Stomach (tissue), 19 donors: ENCODE measurements at places on chromosomes 4 and X.
A peak's percentile ranks its signal among the peaks of the same experiment; 100 is the strongest.

- DNase-seq, result no peak
These were observed 32.4 kb downstream of the SPANXN4 start for GRCh38 chrX:143058120-143058519.

- DNase-seq, result no peak
These were observed 224.6 kb downstream of the SOWAHB start for GRCh38 chr4:76673362-76673761.

DNA sequence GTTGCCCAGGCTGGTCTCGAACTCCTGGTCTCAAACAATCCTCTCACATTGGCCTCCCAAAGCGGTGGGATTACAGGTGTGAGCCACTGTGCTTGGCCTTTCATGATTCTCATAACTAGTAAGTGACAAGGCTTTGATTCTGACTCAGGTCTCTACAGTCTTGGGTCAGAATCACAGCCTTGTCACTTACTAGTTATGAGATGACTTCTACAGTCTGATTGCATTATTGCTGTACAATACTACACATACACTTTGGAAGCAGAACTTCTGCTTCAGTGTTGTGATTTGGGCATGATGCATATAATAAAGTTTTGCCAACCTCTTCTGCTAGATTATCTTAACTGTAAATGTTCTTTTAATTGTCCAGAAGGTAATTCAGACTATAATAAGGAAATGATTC lies 123.3 kb downstream of the KDM6A start:
- DNase-seq, result no peak

DNA sequence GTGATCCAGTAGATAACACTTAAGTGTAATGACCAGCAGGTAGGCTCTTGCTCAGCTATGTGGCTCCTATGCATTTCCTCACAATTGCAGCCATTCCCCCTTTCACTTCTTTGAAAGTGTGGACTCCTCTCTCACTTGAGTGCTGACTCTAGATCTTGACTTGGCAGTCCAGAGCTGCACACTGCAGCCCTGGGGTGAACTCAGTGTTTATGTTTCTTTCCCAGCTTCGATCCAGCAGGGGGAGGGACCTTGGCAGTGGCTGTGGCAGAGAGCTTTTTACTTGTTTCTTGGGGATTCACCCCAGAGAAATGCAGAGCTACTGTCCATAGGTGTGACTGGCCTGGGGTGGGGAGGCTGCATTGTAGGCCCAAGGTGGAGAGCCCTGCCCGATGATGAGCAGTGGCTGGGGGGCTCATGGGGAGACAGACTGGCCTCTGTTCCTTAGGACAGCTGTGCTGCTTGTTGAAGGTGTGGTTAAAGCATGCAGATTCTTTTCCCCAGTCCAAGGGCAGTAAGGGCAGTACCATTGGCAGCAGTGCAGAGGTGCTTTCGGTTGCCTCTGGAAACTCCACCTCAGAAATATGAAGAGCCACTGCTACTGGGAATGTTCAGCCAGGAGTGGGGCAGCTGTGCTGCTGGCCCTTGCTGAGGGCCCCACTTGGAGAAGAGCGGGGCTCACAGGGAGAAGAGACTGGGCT lies 134.7 kb downstream of the SH3BGRL start:
- DNase-seq, result no peak

DNA sequence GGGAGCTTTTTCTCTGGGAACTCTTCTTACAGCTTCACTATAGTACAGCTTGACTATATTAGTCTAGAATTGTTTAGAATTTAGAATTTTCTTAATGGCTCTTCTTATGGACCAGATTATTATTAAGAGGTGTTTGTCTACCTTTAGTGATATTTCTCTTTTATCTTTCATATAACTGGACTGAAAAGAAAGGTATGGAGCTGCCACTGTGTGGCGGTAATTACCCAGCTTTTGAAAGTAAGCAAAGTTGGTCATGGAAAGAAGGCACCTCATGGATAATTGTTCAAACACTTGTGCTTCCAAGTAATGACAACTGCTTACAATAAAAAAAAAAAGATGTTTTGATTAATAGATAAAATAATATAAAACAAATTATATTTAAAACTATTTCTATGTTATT lies 1112.5 kb downstream of the TECRL start:
- no peak for DNase-seq

DNA sequence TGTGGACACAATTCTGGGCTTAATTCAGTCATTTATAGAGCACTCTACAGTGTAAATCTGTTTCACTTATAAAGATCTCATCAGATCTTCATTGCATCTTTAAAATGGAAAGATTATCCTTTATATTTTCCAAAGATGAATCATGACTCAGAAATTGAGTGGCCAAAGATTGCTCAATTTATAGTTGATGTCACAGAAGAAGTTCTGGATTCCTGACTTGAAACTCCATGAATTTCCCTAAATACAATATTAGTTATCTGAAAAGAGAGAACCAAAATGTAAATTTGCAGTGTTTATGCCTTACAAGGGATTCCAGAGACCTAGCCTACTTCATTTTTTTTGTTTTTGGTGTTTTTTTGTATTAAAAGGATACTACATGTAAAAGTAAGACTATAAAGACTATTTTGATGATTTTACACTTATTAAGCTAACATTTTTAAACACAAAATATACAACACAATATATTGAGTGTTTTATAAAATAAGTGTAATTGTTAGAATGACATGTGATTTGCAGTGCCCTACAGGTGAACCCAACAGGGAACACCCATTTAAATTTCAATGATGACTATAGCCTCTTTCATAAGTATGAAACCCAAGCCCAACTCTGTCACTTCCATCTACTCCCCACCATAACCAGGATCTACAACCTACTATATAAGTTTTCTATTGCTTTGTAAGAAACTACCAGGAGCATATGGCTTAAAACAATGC lies 183.5 kb downstream of the PCDH7 start:
- DNase-seq, result no peak

- DNase-seq, result peak; percentile 93
These were observed 8.8 kb downstream of the GPRASP1 start for GRCh38 chrX:102659790-102660757.

- DNase-seq, result no peak
These were observed 62.5 kb upstream of the NFKB1 start for GRCh38 chr4:102438396-102439235.

DNA sequence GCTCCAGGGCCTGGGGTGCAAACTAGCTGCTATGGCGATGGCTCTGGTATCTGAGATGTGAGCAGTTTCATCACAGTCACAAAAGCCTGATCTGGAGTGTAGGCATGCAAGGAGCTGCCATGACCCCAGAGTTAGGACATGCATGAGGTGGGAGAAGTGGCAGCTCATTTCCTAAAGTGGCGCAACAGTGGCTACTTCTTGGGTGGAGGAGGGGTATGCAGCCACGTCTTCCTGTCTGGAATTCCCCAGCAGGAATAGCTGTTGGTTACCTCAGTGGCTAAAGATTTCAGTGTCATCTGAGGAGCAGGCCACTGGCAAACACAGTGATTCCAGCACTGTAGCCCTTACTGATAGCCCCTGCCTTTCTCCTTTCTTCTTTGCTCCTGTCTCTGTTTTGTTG lies 1382.5 kb downstream of the C4orf33 start:
- no peak for DNase-seq

- peak; percentile 28 for DNase-seq
These were observed 75.2 kb downstream of the INTS12 start for GRCh38 chr4:105633241-105633640.

- peak; percentile 62 for DNase-seq
These were observed 34.5 kb downstream of the CHRNA9 start for GRCh38 chr4:40369437-40370274.

- DNase-seq, result no peak
These were observed 86.1 kb downstream of the SYNPO2 start for GRCh38 chr4:118974758-118975157.

GRCh38 chr4:119678761-119679160 lies 50.2 kb upstream of the PDE5A start:
- no peak for DNase-seq

- no peak for DNase-seq
These were observed 15.0 kb upstream of the DUSP9 start for GRCh38 chrX:153631907-153632594.

- no peak for DNase-seq
These were observed 19.5 kb downstream of the RGS12 start for GRCh38 chr4:3312362-3312761.

DNA sequence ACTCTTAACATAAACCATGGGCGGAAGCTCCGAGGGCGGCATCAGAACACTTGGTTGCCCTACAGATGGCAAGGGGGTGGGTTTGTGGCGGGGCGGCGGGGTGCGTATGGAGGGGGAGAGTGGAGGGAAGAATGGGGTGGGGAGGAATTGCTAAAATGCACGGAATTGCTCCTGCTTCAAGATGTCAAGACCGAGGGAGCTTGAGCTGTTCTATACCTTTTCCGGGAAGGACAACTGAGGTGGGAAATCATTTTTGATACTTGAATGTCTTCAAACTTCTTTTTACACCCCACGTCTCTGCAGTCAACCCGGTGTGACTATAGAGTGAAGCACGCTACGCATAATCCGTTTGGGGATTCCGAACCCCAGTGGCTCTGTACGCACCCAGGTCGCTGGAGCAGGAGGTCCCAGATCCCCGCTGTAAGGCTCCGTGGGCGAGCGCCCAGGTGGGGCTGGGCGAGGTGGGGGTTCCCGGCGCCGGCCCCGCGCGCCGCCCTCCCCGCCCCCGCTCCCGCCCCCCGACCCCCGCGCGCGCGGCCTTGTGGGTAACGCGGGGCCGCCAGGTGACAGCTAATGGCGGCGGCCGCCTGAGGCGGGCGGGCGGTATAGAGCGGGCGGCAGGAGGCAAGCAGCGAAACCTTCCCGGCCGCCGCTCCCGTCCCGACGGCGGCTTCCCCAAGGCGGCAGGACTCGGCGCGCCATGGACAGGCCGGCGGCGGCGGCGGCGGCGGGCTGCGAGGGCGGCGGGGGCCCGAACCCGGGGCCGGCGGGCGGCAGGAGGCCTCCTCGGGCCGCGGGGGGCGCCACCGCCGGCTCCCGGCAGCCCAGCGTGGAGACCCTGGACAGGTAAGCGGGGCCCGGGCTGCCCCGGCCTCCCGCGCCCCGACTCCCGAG lies at the start of gene MTMR1:
Gene MTMR1, plus strand, starts transcription at position 566 of the 894 bp plus-strand sequence. Its CDS starts 135 bp downstream, at position 701.
- peak; percentile 71 for DNase-seq

GRCh38 chrX:119693996-119694451 lies 1.1 kb upstream of the SEPTIN6 start:
- DNase-seq, result no peak

DNA sequence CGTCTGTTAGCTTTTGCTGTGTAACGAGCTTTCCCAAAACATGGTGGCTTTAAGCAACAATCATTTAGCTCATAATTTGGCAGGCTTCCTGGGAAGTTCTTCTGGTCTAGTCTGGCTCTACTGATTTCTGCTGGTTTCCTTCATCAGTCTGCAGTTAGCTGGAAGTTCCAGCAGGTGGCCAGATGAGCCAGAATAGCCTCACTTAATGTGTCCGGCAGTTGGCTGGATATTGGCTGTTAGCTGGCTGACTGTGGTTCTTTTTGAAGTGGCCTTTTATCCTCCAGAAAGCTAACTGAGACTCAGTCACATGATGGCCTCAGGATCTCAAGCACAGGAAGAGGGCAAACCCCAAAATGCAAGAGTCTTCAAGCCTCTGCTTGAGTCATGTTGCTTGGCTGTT lies 34.9 kb downstream of the FTHL17 start:
- peak; percentile 70 for DNase-seq

GRCh38 chrX:152412105-152412504 lies 39.0 kb downstream of the GABRA3 start:
- no peak for DNase-seq

DNA sequence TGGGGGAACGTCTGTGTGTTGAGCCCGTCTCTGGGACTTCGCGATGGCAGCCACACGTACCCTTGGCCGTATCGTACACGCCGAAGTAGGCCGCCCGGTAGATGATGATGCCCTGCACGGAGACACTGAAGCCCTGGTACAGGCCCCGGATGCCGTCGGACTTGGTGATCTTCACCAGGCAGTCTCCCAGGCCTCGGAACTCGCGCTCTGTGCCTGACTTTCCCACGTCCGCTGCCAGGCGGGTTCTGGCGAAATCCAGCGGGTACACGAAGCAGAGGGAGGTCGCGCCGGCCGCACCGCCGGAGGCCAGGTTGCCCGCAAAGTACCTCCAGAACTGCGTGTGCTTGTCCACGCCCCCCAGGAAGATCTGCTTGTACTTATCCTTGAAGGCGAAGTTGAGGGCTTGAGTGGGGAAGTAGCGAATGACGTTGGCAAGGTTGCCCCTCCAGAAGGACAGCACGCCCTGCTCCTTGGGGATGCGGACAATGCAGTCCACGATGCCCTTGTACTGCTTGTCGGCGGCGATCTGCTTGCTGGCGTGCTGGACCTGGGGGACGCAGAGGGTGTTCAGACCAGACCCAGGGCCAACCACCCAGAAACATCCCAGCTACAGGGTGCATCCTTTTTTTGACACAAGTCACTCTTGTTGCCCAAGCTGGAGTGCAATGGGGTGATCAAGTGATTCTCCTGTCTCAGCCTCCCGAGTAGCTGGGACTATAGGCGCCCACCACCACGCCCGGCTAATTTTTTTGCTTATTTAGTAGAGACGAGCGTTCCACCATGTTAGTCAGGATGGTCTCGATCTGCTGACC lies 2.5 kb downstream of the SLC25A6 start:
- DNase-seq, result peak; percentile 24

- peak; percentile 90 for DNase-seq
These were observed 272.1 kb upstream of the AGTR2 start for GRCh38 chrX:115898382-115899001.

DNA sequence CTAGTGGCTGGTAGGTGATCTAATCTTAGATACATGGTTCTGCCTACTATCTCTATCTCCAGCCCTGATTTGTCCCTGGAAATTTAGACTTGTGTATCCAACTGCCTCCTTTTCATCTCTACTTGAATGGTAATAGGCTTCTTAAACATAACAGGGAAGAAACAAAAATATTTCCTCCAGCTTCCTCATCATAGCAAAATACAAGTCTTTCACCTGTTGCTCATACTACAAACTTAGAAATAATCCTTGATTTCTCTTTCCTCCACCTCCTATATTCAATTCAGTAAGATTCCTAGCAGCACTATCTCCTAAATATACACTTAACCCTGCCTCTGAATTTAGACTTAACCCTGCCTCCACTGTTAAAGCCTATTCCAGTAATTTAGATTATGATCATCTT lies 373.3 kb upstream of the ACTRT1 start:
- DNase-seq, result no peak

- peak; percentile 3 for DNase-seq
These were observed 778.1 kb upstream of the GRID2 start for GRCh38 chr4:91525621-91526020.

DNA sequence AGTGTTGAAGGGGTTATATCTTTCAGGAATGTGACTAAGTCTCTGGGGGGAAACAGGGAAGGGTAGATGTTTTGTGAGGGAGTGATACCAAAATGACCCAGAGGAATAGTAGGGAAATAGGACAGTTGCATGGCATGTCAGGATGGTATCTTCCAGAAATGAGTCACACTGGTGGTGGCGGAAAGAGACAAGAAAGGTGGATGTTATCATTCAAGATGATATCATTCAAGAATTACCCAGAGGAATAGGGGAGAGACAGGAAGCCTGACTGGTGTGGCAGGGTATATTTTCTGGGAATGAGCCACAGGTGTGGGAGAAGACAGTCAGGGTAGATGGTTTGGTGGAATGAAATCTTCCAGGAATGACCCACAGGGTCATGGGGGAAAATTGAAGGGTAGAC lies 61.1 kb downstream of the MAOA start:
- DNase-seq, result no peak

DNA sequence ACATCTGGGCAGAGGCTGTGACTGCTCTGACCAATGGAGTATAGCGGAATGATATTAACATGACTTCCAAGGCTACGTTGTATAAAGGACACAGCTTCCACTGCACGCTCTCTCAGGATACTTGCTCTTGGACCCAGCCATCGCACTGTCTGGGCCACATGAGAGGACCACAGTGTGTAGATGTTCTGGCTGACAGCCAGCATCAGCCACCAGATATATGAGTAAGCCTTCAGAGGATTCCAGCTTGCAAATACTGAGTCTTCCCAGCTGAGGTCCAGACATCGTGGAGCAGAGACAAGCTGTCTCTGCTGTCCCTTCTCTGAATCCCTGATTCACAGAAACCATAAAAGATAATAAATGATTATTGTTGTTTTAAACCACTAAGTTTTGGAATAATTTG lies 146.8 kb upstream of the USP9X start:
- DNase-seq, result no peak
